NCI-H1105 (cell line): ENCODE measurements at places on chromosomes 5 and 9.
A peak's percentile ranks its signal among the peaks of the same experiment; 100 is the strongest.

DNA sequence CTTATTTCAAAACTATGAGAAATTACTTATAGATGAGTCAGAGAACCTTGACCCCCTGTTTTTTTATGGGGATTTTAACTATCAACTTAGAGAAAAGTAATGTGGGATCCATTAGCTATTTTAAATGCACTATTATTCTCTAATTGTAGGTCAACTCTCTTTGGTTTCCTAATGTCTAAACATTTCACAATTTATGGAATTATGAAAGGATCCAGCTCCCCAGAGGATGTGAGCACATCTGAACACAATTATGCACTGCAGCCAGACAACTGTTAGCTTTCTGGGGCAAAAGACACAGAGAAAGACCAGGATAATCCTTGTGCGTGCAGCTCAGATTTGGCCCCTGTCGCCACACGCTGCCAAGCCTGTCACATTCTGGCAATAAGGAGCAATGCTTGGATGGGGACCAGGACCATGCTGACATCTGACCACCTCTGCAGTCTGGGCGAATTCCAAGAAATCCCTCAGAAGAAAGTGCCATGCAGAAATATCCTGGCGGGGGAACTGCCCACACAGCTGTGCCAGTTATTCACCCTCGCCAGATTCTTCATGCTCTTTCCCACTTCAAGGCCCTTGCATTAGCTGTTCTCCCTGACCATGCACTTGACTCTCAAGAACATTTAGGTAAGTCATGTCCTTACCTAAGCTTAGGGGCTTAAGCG is 22.2 kb upstream of the CMBL start:
- DNase-seq = no peak

DNA sequence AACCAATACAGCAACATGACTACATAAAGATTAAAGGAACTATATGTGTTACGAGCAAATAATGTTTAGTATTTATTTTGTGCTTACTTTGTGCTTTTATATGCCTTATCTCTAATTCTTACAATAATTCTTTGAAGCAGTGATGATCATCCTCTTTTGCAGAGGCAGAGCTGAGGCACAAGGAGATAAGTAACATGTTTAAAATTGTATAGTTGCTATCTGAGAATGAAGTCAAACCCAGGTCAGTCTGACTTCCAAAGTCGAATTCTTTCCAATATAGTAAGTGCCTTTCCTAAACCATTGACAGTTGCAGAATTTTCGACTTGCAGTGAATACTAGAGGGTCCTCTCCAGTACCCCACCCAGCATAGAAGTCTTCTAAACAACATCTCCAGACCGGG is 12.0 kb upstream of the ZFAND5 start:
- no peak for DNase-seq

DNA sequence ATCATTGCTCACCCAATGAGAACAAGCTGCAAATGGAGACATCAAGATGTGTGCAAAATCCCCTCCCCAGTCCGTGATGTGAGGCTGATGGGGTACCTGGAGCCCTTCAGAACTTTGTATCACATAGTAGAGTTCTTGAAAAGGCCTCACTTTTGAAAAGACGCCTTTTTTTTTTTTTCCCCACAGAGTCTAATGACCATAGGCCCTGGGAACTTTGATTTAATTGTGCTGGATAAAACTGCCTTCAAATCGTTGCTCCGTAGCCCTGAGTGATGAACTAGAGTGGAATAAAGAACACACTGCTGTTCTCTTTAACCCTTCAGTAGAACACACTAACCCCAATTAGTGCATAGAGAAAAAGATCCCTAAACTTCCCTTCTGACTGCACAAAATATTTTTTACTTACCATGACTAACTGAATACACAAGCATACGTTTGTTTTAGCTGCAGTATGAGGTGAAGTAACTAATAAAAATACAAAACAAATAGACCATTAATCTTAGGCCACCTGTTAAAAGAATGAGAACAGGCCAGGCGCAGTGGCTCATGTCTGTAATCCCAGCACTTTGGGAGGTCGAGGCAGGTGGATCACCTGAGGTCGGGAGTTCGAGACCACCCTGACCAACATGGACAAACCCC is 15.1 kb downstream of the PSAT1 start:
- DNase-seq = no peak

GRCh38 chr9:14347406-14348122 is 33.6 kb upstream of the NFIB start:
- peak; percentile 64 for DNase-seq

GRCh38 chr9:2181792-2182191 is 166.6 kb downstream of the SMARCA2 start:
- no peak for DNase-seq

DNA sequence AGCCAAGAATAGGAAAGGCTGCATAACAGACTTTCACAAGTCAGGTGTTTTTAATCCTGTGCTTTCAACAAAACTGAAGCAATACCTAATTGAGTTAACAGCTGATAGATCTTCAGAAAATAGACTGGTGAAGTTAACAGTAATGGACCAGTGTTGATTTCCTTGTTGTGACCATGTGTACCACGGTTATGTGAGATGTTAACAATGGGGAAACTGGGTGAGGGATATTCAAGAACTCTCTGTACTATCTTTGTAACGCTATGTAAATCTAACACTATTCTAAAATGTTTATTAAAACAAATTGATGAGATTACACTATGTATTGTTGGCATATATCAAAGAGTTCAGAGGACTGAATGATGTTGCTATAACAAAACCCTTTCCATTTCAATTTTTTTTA is 36.9 kb downstream of the MACROH2A1 start:
- DNase-seq = no peak

DNA sequence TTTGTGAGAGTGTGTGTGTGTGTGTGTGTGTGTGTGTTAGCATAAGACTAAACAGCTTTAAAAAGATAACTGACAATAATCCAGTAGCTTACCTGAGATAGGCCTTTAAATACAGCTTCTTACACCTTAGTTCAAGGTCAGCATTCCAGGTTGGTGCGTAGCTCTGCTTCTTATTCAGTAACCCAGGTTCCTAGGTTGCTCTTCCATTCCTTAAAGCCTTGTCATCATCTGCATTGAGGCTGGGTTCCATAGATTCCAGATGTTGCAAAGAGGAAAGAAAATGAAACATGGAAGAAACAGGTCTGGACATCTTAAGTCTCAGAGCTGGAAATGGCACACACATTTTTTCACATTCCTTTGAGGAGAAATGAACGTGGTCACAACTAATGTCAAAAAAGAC is 53.9 kb upstream of the CAMK4 start:
- no peak for DNase-seq

DNA sequence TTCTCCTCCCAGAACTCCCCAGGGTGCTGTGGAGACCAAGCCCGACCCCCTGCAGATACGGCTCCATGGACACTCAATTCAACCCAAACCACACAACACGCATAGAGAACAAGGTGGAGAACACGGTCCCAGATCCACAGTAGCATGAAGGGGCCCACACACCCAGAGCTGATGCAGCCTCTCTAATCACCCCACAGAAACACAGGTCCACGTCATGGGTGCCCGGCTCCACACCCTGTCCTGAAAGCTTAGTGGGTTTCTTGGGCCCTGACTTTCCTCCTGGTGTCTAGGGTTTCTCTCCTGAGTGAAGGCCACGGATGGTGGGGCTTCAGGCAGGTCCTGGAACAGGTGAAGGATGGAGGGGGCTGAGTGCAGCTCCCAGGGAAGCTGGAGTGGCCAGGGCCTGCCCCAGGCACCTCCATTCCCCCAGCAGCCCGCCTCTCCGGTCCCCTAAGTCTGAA is 1.5 kb upstream of the SLC23A1 start:
- DNase-seq = no peak

GRCh38 chr5:62587737-62588136 is 9.1 kb downstream of the LRRC70 start:
- DNase-seq = no peak

- no peak for DNase-seq
These were observed 84.4 kb upstream of the NUDT12 start for GRCh38 chr5:103646698-103647614.

DNA sequence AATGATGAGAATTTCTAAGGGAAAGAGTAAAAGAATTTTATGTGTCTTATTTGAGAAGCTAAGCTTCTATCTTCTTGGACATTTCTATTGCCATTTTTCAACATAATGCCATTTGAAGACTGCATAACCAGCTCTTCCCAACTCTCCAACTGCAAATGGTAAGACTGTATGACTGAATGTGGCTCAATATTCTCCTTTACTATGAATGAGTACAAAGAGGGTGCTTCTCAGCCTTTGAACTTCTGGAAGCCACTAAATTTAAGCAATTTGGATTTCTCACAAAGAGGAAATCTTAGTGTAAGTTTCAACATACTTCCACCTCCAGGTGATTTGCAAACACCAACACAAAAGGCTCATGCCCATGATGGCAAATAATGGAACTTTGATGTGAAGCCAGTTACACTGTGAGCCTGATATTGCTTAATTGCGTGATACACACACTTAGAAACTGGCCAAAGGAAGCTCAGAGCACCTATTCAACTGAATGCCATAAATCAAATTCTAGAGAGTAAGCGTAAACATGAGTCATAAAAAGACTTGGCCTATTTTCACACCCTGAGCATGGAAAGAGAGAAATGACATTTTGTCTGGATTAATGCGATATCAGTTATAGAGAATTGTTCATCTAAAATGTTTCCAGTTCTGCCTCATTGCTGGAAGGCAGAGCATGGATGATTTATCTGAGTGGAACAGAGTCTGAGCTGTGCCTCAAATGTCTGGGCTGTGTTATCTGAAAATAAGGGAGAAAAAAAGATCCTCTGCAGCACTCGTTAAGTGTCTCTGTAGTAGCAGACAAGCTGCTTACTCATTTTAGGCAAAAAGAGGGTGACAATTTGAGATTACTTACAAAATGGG is 145.3 kb downstream of the PLK2 start:
- DNase-seq = no peak

GRCh38 chr5:153598099-153598498 is 107.6 kb downstream of the GRIA1 start:
- no peak for DNase-seq

GRCh38 chr9:136567651-136568287 is 21.9 kb upstream of the NOTCH1 start:
- DNase-seq = no peak

DNA sequence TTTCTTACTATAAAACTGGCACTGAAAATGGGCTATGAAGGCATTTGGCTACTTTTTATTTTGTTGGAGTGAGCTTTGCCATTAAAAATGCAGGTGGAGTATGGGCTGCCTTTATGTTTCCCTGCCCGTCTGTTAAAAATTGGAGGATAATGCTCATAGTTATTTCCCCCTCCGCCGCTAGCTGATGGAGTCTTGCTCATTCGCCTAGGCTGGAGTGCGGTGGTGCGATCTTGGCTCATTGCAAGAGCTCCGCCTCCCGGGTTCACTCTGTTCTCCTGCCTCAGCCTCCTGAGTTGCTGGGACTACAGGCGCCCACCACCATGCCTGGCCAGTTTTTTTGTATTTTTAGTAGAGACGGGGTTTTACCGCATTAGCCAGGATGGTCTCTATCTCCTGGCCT is 8.6 kb downstream of the G3BP1 start:
- DNase-seq = no peak

DNA sequence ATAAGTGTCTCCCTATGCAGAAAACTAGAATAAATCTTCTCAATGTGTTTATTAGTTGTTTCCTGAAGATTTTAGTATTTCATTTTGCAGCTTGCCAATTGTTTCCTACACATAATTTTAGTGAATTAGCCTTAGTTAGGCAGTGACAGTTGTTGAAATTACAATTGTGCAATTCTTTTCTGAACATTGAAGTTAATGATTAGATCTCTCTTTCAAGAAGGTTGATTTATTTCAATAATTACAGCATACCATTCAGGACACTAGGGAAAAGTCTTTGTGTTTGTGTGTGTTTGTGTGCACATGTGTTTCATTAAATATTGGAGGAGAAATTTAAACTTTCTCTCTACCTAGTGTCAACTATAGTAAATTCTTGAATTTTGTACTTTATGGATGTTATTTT is 199.6 kb upstream of the MPDZ start:
- no peak for DNase-seq

DNA sequence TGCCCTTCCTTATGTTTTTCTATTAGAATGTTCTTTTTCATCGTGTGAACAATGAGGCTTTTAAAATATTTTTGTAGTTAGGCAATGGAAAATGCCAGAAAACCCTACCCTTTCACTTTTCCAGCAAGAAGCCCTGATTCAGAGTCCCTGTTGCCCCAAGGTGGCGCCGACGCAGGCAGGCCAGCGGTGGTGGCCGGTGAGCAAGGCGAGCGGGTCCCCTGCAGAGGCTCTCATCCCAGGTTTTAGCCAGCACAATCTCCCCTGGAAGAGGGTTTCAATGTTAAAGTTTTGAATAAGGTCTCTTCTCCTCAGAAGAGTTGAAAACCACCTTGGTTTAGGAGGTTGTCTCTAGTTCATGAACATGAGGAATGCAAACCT is 40.8 kb upstream of the CKMT2 start:
- DNase-seq = no peak
